SJSA1 (cell line): ENCODE measurements at places on chromosomes 6 and 20. TPM values are rescaled to one million over a fixed set of nuclear protein-coding genes. Genes with fewer than 3 reads are reported as not detected.

DNA sequence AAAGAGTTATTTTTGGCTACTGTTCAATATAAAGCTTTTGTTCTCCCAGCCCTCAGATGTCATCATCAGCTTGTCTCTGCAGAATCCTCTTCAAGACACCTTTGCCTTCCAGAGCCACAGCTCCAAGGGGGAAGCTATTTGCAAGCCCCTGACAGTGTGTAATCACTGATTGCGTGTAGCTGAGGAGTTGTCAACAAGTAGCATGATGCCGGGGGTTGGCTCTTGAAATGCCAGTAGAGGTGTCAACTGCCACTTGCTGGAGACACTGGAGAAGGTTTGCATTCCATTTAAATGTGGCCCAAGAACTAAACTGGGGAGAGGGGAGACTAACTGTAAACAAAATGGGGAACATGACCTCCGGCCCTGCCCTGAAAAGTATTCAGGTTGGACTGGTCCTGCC, 44.3 kb upstream of the PDYN start:
- no peak for DNase-seq

- DNase-seq, result no peak
Observed at GRCh38 chr20:37781626-37782025, 87.8 kb downstream of the CTNNBL1 start.

- DNase-seq, result no peak
Observed at GRCh38 chr20:59940956-59941294, 736 bp downstream of the FAM217B start.

- DNase-seq, result no peak
Observed at GRCh38 chr6:138107752-138108592, 753 bp upstream of the PERP start.

GRCh38 chr6:120894077-120894476, 440.2 kb downstream of the TBC1D32 start:
- DNase-seq, result no peak

DNA sequence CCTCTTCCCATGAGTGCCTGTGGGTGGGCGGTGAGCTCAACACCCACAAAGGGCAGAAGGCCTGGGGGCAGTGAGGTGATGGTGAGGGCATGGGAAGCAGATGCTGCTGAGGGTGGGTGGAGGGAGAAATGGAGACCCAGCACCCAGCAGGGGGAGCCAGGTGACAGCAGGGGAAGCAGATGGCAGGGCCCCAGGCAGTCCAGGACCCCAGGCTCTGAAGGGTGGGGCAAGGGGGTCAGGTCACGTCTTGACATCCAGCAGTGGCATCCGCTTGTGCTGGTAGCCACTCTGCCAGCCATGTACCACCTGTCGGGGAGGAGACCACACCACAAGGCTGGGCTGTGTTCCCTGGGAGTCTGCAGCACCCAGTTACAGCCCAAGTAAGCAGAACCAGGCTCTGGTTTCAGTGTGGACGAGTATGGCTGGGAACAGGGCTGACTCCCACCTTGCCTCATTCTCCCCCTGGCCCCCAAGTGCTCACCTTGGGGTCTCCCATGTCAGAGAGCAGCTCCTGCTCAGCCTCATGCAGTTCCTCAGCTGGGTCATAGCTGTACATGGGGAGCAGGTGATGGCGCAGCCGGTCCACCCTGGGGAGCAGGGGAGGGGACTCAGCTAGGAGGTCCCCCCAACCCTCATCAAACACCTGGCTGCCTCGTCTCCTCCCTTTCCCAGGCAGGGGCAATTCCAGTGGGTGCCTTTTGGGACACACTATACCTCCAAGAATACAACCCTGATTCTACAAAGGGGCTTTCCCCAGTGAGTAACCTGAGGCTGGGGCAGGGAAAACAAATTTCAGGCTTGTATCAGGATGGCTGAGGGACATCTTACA, 2.0 kb downstream of the SMIM29 start:
- DNase-seq, result peak; percentile 78

GRCh38 chr6:41724586-41725501, 10.6 kb downstream of the TFEB start:
- DNase-seq, result no peak

DNA sequence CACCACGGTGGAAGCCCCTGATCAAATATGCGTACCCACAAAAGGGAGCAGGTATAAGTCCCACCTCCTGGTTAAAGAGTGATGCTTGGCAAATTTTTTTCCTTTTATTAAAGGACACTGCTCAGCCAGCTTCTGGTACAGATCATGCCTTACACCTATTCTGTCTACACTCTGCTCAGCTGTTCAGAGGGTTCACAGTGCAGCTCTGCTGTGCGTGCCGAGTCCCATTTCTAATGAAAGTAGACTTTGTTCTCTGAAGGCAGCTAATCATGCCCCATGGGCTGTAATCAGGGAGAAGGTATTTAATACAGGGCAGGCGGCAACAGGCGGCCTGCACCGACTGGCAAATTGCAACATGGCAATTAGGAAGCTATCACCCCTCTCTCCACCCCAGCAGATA, 16.3 kb downstream of the LRRC73 start:
- DNase-seq, result no peak

GRCh38 chr6:160477901-160478300, 129.7 kb downstream of the SLC22A3 start:
- DNase-seq, result no peak

- DNase-seq, result no peak
Observed at GRCh38 chr6:35062676-35063574, 78.2 kb downstream of the TCP11 start.

GRCh38 chr20:47359530-47360296, 3.2 kb upstream of the ZMYND8 start:
- DNase-seq, result no peak

The DDX27 gene
- total RNA-seq, result 36.5 and 43.7 TPM in 2 replicates

The HS3ST5 gene
- 1.7 and 2.9 TPM in 2 replicates for total RNA-seq

The RWDD2A gene
- 0.60 and 1.7 TPM in 2 replicates for total RNA-seq

The RFX6 gene
- not detected in 2 replicates for total RNA-seq

The MUCL3 gene
- total RNA-seq, result not detected in 2 replicates
